Stimulated activated CD4-positive, alpha-beta T cell treated with anti-CD3 and anti-CD28 coated beads, TNF-alpha, amount 100 ng/mL, for 1 hour (primary cell): ENCODE measurements at places on chromosomes 1 and 21.

DNA sequence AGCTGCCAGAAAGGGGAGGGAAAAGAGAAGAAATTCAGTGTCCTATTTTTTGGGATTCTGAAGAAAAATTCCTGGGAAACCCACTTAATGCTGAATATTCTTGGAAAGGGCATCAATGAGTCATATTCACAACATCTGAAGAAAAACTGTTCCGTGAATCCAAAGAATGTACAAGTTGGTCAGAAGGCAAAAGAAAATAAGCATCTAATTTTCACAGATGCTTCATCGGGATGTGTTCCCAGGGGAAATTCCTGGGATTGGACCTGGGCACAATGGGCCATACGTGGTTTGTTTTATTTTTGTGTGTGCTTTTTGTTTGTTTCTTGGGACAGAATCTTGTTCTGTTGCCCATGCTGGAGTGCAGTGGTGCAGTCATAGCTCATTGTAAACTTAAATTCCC lies 112.2 kb downstream of the MAP3K21 start:
- no peak for DNase-seq

DNA sequence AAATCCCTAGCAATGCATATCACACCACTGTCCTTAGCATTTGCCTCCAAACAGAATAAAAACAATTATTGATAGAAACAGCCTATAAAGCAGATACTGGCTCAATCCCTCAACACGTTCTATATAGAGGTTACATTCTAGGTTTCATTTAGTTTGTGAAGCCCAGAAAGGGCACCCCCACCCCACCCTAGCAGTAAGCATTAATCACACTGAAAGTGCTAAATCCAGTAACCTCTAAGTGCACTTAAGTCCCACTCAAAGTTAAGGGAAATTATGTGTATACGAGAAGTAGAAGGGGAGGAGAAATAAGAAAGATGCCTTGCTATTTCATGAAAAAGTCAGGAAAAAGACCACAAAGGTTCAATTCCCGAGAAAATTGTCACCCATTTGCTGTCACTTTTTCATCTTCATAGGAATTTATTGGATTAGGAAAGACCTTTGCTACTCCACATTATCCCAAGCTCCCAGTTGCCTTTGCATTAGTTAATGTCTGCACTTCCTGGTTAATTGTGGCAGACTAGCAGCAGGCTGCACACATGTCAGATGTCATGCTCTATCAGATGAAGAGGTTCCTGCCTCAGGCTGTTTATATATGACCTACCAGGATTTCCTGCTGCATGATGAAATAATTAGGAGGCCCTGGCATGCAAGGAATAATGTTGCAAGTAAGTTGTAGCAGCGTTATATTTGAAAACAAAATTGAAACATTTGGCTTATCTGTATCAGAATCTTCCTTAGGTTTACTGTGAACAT lies 54.5 kb upstream of the LHX8 start:
- DNase-seq, result no peak

DNA sequence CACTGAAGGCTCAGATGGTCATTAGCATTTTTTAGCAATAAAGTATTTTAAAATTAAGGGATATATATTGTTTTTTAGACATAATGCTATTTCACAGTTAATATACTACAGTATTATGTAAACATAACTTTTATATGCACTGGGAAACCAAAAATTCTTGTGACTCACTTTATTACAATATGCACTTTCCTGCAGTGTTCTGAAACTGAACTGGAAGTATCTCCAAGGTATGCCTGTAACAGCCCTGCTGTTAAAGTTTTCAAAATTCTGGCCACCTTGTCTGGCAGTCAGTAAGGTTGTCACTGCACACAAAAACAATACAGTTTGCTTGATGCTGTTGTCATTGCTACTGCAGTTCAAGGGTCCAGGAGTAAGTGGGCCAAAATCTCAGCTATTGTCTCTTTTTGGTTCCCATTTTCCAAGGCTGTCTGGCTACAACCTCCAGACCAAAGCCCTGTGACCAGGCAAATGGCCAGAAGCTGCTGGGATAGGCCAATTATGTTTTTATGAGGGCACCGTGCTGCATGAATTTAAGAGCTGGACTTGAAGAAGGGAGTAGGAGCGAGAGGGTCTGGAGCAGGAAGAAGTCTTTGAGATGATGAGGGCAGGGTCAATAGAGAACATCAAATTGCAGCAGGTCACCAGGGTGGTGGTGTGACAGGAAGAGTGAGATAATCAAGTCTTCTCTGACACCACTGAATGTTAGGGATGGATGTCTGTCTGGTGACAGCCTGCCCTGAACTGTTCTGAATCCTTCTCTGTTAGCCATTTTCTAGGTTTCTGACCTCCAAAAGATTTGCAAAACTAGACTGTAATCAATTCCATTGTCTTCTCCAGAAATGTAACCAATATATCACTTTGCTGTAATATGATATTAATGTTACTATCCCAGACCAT lies 82.3 kb upstream of the CACHD1 start:
- DNase-seq, result no peak

DNA sequence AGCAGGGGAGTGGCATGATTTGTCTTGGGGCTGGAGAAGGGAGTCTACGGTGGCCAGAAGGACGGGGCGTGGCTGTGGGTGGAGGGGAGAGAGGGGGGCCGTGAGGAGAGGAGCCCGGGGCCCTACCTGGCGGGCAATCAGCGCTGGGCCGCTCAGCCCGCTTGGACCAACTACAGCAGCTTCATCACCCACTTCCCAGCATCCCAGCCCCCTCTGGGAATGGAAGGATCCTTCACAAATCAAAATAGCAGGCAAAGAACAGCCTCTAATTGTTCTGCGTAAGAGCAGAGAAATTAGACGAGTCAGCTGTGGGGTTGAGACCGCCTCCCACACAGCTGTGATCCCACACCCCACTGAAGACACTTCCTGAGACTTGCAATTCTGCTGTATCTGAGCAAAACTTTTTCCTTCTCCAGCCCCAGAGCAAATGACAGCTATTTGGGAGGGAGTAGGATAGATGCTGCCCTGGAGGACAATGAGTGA lies 43.5 kb downstream of the OPRD1 start:
- DNase-seq, result no peak

DNA sequence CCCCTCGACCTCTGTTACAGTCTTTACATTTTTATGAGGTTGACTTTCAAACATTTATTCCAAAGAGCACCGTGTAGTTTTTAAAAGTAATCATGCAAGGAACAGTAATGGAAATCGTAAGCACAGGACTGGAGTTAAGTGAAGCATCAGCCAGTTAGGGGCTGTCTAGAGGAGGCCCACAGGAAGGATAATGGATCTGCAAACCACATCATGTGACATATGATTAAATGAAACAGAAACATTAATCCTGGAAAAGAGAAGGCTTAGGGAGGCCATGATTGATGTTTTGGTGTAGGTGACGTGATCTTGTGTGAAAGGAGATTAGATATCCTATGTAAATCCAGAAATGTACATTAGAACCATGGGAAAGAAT lies 25.0 kb downstream of the RGS7 start:
- DNase-seq, result no peak

DNA sequence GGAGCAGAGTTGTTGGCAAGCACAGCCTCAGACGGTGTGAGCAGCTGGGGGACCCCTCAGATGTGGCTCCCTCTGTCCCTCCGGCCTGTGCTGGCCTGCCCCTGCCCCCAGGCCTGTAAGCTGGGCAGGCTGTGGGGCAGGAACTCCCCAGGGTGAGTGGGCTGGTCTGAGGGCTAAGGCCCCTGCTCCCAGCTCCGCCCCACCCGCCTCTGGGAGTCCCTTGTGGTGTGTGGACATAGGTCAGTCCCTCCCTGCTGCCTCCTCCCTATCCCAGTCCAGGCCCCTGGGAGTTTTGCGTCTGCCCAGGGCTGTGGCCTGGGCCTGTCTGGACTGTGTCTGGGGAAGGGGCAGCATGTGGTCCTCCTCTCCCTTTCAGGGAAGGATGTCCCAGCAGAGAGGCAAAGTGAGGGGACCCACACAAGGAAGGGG lies 3.6 kb upstream of the VWA1 start:
- DNase-seq, result no peak
